ENCODE measurements at places on chromosomes 7 and 10.

GRCh38 chr7:131235489-131236317 lies 92.0 kb upstream of the MKLN1 start:
- peak; percentile 96 for DNase-seq

DNA sequence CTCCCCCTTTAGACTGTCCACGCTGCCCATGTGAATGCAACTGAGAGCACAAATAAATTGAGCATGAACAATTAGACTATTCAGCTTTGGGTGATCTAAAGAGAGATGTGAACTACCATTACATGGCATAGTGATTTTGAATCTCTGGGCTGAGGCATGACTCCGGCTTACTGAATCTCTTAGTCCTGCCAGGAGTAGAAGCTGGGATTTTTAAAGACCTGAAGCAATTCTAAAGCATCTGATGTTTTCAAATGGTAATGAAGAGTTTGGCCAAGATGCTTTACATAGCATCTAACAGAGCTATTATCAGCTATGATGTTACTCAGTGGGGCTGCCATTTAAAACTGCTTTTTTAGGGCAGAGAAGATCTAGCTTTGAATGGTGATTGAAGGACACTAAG lies 1059.1 kb downstream of the SORCS3 start:
- no peak for DNase-seq

DNA sequence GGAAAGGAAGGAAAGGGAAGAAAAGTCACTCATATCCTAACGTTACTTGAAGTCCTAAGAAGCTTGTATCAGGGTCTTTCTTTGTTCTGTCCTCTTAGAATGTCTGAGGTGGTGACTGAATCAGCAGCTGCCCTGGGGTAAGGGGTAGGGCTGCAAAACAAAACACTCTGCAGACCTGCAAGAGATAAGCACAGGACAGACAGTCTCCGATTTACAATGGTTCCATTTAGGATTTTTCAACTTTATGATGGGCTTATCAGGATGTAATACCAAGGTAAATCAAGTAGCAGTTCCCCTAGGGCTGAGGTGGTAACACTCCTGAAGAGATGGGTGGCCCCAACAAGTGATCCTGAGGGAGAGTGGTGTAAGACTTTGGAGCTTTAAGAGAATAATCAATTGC lies 16.5 kb downstream of the KDM7A start:
- DNase-seq, result no peak

- DNase-seq, result no peak
These were observed 24.4 kb downstream of the TMEM273 start for GRCh38 chr10:49163741-49164140.

DNA sequence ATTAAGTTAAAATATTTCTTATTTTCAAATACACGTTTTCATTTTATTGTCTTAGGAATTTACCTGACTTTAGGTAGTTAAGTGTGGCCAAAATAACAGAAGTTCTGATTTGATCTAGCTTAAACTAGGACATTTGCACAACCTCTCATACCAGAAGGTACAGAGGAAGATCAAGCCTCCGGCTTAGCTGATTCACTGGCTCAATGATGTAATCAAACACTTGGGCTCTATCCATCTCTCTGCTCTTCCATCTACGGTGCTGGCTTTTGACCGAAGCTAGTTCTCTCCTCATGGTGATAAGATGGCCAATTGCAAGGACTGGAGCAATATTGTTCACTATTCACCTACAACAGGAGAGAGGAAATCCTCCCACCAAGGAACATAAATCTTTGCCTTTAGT lies 12.2 kb upstream of the HYCC1 start:
- DNase-seq, result no peak

DNA sequence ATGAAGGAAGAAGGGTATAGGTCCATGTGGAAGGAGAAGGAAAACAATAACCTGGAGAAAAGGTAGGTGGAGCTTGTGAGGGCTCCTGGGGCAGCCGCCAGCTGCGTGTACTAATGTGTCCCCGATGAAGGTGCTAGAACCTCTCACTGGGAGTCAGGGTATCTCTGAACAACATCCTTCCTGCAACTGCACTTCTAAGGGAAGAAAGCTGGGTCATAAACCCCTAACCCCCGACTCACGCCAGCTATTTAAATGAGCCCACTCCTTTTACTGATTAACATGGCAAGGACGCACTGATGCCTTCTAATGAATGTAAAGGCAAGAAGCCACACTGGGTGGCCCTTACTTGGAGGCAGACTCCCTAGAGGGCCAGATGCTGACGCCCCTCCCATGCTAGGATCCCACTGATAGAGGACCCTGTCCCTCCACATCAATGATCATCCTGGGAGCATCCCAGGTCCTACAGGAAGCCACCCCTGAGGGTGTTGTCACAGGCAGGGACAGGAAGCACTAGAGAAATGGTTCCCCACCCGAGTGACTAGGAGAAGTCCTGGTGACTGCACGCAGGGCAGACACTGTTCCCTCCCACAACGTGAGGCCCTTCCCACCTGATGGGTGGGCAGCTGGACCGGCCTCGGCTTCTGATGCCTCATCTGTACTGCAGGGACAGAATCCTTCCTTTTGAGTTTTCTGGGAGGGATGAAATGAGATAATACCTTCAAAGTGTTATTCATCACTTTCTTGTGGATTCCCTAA lies 20.4 kb downstream of the JCAD start:
- no peak for DNase-seq

DNA sequence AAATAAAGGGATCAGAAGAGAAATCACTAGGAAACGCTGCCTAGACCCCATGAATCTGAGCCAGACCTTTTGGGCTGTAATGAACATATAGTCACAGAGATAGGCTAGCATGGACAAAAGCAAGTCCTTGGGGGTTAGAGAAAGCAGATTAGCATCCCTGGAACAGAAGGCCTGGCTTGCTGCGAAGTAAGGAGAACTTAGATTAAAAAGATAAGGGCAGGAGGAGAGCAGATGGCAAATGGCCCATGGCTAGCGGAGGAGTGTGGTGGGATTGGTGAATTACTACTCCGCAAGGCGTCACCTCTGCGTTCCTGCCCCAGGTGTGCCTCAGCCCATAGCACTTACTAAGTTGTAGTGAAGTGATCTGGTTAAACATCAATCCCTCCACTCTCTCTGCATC lies 92.3 kb upstream of the ZNF438 start:
- no peak for DNase-seq

DNA sequence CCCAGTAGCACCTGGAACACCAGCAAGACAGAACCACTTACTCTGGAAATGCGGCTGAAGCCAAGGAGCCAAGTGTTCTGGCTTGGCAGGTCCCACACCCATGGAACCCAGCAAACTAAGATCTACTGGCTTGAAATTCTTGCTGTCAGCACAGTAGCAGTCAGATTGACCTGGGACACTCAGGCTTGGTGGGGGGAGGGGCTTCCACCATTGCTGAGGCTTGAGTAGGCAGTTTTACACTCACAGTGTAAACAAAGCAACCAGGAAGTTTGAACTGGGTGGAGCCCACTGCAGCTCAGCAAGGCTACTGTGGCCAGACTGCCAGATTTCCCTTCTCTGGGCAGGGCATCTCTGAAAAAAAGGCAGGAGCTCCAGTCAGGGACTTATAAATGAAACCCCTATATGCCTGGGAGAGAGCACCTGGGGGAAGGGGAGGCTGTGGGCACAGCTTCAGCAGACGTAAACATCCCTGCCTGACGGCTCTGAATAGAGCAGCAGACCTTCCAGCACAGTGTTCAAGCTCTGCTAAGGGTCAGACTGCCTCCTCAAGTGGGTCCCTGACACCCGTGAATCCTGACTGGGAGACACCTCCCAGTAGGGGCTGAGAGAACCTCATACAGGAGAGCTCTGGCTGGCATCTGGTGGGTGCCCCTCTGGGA lies 121.2 kb downstream of the MTERF1 start:
- no peak for DNase-seq
